ENCODE measurements at places on chromosomes 3 and 15.

DNA sequence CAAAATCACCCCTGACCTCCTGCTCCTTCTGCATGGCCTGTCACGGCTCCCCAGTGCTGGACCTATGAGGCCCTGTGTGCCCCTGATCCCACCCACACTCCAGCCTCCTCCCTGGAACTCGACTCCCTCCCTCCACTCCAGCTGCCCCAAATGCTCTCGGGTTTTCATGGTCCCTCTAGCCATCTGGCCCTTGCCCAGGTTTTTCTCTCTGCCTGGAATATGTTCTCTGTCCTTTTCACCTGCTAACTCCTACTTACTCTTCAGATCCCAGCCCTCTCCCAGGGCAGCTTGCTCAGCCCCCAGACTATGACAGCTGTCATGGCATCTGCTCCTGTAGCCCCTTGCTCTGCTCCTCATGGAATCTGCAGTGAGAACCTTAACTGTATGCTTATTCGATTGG, 30.3 kb downstream of the DUSP7 start:
- DNase-seq = no peak

DNA sequence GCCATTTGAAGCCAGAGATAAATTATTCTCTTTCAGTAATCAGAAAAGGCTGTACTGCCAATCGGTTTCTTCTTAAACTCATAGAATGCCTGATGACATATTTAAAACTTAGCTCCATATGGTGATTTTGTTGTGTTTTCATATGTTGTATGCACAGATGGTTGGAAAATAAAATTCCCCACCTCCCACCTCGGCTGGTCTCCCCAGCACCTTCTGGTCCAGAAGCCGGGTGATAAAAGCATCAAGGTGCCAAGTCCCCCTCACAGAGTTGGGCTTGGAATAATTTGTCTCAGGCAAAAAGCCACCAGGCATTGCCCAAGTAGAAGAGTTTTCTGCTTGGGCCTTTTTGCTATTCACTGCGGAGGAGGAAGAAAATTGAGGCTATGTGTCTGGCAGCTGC, 18.4 kb downstream of the LARS2 start:
- no peak for DNase-seq

DNA sequence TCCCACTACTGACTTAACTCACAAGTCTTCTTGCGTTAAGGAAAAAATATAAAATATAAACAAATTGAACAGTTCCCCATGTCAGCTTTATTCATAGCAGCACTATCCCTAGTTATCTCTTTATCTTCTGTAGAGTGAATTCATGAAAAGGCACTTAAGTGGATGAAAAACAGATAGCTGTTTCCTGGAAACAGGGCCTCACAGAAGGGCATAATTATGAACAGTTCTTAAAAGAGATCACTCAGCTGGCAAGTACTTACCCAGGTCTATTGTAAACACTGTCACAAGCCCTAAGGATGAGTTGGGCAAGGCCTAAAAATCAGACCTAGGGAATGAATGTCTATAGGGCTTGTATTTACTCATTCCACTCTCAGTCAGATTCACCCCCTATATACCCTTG, 10.7 kb downstream of the MB21D2 start:
- DNase-seq = no peak

DNA sequence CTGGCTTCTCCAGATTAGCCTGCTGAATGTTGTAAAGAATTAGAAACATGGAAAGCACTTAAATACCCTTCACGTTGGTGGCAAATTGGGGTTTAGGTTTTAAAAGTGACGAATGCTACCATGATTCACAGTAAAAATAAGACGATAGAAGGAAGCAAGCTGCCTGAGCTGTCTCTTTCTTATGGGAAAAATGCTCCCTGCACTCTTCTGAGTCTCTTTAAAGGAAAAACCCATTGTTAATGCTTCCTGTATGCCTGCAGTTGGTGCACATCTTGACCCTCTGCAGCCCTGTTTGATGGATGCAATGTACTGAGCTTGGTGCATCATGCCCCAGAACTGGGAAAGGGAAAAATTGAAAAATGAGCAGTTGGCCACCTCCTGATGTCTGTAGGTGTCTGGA, 258.6 kb upstream of the RASGRP1 start:
- DNase-seq = no peak

DNA sequence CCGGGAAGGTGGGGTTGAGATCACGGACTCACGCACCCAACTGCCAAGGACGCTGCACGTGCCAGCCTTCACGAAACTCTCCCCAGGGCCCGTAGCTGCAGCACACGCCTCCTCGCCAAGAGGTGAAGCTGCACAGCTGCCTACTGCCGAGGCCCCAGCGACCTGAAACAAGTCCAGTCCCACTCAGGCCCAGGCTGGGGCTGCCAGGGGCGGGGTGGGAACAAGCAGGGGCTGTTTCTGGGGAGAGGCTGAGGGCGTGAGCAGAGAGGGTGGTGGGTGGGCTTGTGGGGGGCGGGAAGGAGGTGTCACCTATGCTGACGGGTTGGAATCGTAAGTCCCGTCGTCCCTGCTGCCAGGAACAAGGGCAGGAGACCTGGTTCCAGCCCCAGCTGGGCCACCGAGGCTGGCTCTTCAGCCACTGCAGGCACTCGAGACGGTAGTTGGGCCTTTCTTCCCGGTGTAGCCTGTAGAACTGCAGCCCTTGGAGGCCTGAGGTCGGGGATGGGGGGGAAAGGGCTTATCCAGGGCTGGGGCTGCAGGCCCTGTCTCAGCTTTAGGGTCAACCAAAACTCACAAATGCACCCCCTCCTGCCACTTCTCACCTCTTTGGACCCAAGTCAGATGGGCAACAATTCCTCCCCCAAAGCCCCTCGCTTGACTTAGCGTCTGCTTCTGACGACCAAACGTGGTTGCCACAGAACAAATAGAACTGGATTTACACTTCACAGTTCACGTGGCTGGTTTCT, 44.4 kb downstream of the MUC20 start:
- DNase-seq = peak; percentile 57

DNA sequence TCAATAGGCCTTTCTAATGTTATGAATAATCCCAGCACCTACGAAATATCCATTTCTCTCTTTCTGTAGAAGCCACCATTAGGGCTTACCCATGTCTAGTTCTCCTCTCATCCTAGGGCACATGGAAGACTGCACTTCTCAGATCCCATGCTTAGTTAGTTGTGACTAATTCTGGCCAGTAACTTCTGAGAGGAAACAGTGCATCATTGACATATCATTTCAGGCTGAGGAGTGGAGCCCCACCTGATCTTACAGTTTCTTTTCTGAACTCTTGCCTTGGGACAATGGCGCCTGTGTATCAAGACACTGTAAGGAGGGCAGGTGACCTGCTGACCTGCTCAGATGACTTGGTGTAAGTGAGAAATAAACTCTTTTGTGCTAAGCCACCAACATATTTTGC, 39.4 kb upstream of the TBL1XR1 start:
- no peak for DNase-seq

- no peak for DNase-seq
Observed at GRCh38 chr3:40382617-40382979, 4.4 kb upstream of the ENTPD3 start.

DNA sequence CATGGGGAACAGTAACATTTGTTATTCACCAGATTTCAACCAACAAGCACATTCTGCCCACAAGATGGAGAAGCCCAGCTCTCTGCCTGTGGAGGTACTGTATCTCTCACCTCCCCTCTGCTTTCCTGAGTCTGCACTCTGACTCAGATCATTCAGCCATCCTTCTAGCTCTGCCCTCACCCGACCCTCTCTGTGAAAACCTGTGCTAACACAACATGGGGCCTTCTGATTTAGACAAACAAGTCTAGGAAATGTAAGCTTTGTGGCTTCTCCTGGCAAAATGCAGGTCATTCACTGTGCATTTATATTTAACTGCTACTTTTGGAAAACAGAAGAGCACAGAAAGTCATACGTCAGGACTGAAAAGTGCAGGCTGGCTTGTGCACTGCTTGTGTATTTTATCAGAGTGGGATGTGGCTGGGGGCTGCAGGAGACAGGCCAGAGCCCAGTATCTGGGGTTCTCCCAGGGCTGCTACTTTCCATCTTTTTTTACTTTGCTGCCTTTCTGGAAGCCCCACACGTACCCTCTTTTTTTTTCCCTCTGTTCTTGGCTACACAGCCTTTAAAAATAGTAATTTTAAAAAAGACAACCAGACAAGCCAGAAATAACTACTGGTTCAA, 50.8 kb downstream of the SUSD5 start:
- DNase-seq = no peak

DNA sequence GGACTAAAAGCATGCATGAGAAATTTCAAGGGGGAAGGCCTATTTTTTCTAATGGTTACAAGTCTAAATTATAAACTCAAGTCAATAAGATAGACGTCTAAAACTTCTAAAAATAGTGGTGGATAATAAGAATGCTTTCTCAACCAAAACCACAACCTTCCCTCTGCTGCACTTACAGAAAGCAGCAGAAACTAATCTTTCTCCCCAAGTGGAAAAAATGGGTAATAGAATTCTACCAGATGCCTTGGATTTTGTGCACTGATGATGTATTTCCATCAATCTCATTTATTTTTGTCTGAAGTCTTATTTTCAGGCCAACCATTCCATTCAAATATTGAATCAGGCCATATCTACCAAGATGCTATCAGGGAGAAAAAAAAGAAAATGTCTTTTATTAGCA, 344.7 kb downstream of the NEK10 start:
- no peak for DNase-seq

DNA sequence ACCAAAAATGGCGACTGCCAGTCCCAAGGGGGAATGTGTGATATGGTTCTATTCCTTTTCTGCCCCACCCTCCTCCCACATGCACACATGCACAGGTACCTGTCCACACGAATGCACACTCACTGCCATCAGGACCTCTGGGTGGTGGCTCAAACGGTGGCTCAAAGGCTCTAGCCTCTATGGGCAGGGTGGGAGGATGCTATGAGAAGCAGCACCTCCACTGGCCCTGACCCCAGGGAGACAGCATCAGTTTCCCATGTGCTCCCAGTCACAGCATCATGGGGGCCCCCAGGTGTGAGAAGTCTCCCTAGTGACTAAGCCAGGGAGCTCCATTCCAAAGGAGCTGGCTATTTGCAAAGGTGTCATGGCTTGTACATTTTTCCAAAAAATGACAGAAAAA, 15.9 kb downstream of the SEMA3G start:
- no peak for DNase-seq

DNA sequence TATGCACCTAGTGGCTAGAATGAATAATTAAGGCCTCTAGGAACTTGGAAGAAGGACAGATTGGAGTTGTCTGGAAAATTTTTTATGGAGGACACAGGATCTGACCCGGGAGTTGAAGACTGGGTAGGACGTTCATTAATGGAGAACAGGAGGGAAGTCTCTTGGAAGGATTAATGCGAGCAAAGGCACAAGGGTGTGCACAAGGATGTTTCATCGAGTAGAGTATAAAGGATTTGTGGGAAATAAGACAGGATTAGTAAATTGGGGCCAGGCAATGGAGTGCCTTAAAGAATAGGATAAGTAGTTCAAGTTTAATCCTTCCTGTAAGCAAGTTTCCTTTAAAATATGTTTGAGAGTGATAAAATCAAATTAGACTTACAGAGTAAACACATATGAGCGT, 14.6 kb downstream of the LMOD3 start:
- no peak for DNase-seq

DNA sequence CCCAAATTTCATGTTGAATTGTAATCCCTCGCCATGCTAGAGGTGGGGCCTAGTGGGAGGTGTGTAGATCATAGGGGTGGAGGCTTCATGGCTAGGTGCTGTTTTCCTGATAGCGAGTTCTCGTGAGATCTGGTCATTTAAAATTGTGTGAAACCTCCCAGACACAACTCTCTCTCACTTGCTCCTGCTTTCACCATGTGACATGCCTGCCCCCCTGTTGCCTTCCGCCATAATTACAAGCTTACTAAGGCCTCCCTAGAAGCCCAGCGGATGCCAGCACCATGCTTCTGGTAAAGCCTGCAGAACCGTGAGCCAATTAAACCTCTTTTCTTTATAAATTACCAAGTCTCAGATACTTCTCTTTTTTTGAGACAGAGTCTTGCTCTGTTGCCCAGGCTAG, 36.0 kb downstream of the CCDC54 start:
- no peak for DNase-seq

DNA sequence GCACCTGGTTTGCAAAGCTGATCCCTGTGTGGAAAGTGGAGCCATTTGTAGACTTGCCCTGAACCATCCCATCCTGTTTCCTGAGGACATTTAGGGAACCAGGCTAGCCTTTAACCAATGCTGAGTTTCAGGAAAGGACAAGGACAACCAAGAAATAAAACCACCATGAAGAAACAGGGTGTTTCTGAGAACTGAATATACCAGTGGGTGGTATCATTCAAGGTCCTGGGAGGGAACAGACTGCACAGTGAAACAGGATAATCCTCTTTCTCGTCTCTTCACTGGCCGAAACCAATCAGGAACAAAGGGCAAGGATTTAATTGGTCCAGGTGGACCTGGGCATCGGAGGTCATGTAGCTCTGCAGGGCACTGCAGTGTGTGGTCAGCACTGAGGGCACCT, 21.8 kb downstream of the ZNF860 start:
- DNase-seq = no peak

DNA sequence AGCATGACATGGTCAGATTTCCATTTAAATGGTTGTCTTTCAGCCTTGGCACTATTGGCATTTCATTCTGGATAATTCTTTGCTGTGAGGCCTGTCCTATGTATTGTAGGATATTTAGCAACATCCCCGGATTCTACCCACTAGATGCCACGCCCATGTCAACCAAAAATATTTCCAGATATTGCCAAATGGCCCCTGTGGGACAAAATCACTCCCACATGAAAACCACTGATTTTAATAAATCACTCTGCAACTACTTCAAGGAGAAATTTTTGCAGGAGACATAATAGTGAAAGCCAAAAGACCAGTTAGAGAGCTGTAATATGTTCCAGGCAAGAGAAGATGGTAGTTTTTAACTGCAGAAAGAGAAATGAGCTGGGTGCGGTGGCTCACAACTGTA, 55.9 kb upstream of the RARB start:
- DNase-seq = no peak

DNA sequence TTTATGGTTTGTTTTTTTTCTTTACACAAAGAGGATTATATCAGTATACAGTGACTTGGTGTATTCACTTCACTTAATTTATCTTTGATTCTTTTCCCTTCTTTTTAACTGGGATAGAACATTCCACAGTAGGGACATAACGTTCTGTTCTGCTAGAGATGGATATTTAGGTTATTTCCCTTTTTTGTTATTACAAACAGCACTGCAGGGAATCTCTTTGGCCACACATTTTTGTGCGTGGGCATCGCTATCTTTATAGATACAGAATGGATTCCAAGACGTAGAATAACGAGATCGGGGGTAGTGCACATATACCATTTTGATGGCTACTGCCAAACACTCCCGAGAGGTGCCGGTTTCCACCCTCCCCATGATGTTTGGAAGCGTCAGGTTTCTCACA, 44.8 kb downstream of the PXYLP1 start:
- DNase-seq = no peak

- no peak for DNase-seq
Observed at GRCh38 chr15:26781816-26782215, 8.9 kb upstream of the GABRB3 start.

Measured in 8988T (cell line).